ENCODE measurements at places on chromosomes 5 and 9.

- no peak for DNase-seq
Observed at GRCh38 chr9:23682891-23683431, 143.1 kb downstream of the ELAVL2 start.

DNA sequence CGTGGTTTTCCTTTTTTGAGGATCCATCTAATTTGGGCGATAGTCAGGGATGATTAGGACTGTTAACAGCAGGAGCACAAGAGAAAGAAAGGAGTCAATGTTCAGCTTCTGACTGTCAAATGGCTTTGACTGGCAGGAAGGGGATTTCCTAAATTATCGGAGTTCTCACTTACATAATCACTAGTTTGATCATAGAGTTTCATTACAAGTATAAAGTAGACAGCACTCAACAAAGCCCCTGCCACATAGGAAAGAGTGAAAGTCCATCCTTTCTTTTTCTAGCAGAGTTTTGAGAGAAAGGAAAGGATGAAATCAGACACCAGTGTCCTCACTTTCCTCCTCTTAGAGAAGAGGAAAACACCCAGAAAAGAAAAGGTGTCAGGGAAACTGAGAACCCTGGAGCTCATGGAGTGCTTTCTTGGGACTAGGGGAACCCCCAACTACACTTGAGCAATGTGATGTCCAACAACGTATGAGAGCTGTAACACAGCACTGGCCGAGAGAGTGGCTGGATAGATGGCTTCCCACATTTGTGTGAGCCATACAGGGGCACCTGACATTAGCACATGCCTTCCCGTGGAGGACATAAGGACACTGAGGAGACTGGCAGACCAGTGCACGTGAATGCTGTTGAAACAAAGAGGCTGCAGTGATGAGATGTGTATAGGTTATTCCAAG is 26.0 kb upstream of the LPAR1 start:
- DNase-seq = no peak

GRCh38 chr5:97192580-97193354 is 9.7 kb upstream of the RIOK2 start:
- no peak for DNase-seq

DNA sequence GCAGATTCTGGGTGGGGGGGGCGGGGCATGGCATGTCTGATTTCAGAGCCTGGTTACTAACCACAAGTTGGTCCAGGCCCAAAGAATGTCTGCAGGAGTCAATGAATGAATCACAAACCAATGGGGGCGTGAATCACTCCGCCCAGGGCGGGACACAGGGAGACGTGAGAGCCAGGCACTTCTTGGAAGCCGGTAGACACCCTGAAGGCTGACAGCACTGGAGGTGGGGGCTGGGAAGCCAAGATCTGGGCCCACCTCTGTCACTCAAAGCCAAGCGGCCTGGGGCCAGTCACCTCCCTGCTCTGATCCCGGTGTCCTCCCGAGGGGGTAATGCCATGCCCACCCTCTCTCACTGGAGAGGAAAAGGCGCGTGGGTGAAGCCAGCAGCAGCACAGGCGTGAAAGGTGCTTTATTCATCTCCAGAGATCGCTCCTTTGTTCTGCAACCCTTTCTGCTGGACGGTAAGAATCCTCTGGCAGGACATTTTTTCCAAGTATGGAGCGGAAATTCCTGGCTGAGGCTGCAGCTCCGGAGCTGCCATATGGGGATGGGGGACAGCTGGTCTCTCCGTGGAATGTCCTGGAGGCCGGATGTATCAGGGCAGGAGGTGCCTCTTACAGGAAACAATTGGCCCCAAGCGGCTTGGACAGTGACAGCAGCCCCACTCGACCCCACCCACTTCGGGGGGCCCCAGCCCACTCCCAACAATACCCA is 85.0 kb downstream of the STK10 start:
- no peak for DNase-seq

DNA sequence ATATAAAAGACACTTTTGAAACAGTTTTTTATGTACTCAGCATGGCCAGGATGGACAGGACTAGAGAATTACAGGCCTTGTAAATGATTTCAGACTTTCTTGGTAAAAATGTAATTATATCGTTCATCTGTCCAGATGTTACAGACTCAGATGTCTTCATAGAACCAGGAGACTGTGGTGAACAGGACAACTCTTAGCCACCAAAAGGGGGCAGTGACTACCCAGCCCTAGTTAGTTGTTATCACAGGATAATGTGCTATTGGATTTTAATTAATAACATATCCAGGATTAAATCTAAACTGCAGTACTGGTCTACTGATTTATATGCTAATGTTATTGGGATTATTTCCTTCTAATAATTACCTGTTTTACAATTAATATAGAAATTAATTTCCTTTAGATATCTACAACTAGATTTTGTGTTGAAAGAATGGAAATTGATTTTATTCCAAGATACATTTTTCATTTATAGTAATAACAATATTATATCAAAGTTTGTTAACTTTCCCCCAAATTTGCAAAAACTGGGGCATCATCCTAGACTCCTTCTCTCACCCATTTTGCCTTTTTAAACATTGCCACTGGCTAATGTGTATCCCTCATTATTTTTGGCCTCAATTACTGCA is 99.4 kb downstream of the MTREX start:
- DNase-seq = no peak

DNA sequence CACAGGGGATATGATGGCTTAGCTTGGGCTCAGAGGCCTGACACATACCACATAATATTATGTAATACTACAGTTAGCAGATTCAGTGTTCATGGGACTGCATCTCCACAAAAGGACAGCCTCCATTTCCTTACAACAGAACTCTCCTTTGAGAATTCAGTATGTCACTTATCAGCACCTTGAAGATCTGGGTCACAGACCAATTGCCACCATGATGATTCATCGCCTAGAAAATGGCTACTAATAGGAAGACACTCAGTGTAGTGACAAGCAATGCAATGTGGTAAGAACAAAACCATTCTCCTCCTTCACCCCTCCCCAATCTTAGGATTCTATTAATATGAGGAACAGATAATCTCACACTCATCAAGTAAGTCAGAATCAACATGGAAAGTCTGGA is 38.7 kb upstream of the PRLR start:
- DNase-seq = no peak

GRCh38 chr5:83522446-83522845 is 50.9 kb downstream of the VCAN start:
- DNase-seq = no peak

DNA sequence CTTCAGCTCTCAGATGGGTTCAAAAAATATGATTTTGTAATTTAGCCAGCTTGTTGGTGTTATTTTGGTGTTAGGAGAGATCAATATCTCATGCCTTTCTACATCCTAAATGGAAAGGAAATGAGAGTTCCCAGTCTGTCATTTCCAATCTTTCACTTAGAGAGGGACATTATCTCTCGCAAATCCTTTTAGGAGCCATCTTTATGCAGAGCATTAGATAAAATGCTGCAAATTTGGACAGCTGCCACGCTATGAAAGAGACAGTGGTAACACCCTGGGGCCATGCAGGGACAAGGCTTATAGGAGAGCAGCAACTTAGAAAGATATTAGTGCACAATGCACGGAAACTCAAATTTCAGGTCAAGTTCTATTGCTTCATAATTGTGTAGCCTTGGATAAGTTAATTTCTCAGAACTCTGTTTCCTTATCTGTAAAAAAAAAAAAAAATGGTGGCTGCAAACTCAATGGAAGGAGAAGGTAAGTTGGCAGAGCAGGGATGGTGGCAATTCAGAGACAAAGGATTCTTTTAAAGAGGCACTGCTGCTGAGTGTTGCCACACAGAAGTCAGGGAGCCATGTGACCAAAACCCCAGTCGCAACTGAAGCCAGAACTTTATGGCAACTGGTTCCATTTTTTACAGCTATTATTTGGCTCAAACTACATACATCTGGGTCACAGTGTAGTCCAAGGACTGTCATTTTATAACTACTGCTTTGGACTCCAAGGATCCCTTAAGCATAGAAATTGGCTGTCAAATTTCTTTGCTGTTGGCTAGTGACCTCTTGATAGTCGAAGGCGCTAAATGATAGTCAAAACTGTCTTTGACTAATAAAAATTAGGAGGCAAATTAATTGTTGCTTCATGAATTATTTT is 210.2 kb downstream of the FRMD3 start:
- no peak for DNase-seq

GRCh38 chr5:133121080-133121479 is 69.3 kb downstream of the HSPA4 start:
- DNase-seq = no peak

DNA sequence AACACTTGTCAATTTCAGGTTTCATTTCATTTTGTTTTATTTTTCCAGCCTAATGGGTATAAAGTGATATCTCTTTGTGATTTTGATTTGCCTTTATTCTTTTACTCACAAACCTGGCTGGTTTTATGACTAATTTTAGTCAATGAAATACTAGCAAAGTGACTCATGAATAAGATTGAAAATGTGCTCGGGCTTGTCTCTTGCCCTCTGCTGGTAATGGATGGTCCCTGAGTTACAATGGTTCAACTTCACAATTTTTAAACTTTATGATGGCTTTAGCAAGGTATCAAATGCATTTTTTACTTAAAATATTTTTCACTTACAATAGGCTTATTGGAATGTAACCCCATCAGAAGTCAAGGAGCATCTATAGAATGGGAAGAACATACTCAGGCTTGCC is 431.4 kb upstream of the CCNG1 start:
- DNase-seq = no peak

Measured in CD8-positive, alpha-beta T cell (primary cell).